Suppressor macrophage treated with lipopolysaccharide for 4 hours (primary cell): ENCODE measurements at places on chromosomes 12 and 14.

GRCh38 chr12:102806592-102806991, 110.5 kb downstream of the PAH start:
- no peak for DNase-seq

GRCh38 chr12:55982319-55982936, 8.6 kb downstream of the RAB5B start:
- DNase-seq = peak; percentile 61

GRCh38 chr14:68587931-68588330, 204.9 kb downstream of the ZFP36L1 start:
- no peak for DNase-seq

DNA sequence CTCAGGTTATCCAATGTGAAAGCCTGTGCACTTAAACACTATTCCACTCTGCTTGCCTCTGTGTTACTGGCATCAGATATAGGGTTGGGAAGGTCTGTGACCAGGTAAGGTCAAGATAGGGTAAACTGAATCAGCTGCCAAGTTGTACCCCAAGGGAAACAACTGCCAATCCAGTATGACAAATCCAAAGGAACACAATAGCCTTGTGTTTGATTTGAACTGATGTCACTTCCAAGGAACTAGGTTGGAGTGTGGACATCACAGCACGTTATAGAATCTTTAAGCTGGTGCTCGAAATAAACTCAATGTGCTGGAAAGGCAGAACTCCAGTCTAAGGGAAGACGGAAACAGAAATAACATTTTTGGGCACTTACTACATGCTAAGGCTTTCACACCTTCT, 223.4 kb upstream of the BTG1 start:
- no peak for DNase-seq

DNA sequence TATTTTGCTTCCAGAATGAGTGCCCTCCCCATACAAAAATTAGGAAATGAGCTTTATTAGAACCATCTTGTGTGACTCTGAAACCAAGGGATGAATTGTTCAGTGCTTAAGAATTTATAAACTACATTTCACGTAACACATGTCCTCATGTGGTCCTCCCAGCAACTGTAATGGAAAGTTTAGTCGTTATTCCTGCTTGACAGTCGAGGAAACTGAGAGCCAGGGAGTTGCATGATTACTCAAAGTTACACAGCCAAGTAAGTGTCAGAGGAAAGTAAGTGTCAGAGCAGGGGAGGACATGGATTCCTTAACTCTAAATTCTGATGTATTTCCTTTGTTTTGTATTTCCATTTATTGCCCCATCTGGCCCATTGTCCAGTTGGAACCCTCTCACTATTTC, 453.9 kb downstream of the FUT8 start:
- DNase-seq = no peak
